ENCODE measurements at places on chromosomes 12 and 14.

DNA sequence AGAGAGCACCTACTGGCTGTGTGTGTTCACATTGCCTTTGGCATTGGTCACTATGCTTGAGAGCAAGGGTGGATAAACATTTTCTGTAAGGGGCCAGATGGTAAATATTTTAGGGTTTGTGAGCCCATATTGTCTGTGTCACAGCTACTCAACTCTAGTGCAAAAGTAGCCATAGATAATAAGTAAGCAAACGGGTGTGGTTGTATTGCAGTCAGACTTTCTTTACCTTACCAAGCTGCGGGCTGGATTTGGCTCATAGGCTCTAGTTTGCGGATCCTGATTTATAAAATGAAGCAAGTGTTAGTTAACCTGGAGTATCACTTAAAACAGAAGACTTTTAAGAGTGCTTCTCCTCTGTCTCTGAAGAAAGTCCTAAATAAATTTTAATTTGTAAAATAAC, 169.0 kb downstream of the KICS2 start:
- no peak for DNase-seq

DNA sequence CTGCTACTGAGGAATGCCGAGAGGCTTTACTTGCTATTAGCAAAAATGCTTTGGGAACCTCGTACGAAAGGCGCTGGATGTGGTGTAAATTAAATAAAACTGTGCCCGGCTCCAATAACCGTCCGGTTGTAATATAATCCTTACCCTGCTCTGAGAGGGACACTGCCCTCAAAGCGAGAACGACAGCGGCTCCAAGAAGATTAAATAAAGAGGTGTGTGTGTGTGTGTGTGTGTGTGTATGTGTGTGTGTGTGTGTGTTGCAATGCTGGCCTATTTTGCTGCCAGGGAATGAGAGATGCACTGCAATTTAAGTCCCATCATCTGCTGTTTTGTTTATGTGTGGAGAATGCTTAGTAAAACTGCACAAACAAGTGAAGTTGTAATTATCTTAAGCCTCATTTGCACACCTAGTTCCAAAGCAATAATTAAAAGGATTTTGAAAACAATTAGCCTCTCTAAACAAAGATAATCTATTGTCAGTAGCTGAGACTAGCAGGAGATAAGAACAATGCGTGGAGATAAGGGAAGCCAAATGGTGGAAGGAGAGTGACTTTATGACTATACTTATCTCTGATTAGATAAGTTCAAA, 1.2 kb upstream of the SIX1 start:
- no peak for DNase-seq

DNA sequence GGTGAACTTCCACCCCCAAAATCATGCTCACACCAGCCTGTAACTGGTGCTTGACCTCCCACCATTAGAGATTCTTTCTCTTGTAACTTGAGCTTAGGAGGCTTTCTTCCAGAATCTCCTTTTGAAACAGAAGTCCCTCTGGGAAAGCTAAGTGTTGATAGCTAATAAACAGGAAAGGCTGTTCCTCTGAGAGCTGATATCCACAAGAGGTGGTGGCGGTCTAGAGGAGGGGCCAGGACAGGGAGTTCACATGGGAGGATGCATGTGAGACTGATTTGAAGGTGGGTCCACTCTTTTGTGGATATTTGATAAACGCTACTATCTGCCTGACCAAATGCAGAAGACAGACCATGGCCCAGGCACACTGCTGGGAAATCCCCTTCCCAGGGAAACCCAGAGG, 10.2 kb upstream of the PRMT8 start:
- DNase-seq, result no peak

GRCh38 chr14:101040538-101041442, 137.3 kb upstream of the RTL1 start:
- DNase-seq, result no peak

GRCh38 chr12:49761677-49762467, 20.5 kb downstream of the TMBIM6 start:
- DNase-seq, result no peak

DNA sequence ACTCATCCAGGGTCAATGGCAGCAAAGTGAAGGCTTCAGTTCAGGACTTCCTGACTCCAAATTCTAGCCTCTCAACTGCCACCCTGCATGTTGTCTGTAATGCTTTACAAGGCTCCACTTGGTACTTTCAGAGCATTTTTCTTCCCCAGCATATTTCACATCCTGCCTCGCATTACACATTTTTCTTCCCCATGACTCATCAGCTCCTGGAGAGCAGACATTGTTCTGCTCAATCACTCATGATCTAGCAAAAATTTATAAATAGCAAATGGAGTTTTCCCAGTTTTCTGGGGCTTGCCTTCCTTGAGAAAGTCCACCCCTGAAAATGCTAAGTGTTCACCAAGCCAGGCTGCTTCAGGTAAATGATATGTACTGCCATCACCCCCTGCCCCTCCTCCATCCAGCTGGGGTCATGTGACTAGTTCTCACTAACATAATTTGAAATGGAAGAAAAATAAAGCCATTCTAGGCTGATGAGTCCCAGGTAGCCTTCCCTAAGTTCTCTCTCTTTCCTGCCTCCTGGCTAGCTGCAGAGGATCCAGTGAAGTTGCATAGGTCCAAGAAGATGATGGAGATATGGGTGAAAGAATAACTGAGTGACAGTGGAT, 69.4 kb downstream of the ARMH4 start:
- no peak for DNase-seq

DNA sequence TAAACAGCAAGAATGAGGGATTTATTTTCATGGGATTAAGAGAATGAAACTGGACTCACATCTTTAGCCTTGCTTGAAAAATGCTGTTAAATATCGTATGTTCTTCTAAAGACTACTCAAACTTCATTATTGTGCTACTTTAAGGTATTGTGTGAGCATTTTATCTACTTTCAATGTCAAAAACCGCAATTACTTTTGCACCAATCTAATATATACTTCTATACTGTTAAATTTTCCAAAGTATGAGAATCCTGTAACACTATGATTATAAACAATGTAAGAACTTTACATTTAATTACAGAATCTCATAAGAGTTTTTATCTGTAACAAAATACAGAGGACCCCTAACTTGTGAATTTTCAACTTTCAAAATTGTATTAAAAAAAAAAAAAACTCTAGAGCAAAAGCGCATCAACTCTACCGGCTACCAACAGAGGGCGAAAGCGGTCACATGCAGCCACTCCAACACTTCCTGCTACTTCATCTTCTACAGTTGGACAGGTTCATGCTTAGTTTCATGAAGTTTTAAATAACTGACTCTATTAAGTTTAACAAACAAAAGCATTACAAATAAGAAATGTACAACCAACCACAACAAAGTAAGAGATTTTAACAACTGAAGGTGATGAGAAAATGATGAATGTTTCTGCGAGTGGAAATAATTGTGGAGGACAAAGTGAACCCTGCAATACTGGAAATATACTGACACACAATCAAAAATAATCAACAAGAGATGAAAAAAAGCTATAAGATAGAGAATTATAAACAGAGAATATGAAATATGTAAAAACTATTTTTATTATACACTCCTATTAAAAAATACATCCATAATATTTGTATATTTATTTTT, 210.9 kb downstream of the MED13L start:
- DNase-seq, result no peak

DNA sequence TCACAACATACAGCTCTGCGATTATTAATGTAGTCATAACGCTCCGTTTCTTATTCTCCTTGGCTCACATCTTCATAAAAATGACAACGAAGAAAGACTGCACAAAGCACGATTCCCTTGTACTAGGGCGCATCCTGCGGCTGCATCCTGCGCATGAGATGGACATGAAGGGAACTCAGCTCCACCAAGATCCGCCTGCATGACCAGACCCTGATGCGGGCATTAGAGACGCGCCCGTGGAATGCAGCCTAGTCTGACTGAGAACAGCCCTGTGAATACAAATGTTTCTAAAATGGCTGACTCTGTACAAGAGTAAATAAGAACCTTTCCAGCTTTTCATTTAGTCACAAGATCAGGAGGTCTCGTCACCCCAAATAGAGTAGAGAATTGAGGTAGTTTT, 422.2 kb downstream of the NOVA1 start:
- DNase-seq, result no peak

GRCh38 chr12:122951979-122952892, 14.0 kb downstream of the ABCB9 start:
- DNase-seq, result no peak

- DNase-seq, result no peak
These were observed 160.3 kb upstream of the ABCD2 start for GRCh38 chr12:39779768-39780340.

GRCh38 chr14:94638339-94638738, 26.1 kb downstream of the SERPINA3 start:
- no peak for DNase-seq

DNA sequence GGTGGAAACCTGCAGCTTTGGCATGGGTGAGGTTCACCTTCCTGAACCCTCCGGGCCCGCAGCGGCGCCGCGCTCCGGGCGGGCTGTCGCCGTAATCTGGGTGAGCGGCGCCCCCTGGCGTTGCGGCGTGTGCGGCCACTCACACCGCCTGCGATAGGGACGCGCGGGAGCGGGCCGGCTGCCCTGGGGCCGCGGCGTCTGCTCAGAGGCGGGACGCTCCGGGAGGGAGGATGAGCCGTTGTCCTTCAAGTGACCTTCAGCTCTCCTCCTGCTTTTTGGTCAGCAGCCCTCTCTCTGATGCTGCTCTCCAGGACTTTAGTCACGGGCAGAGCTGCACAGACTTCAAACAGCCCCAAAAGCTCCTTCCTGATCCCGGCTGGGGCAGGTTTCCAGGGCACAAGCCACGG, 211.7 kb upstream of the FKBP4 start:
- DNase-seq, result no peak

DNA sequence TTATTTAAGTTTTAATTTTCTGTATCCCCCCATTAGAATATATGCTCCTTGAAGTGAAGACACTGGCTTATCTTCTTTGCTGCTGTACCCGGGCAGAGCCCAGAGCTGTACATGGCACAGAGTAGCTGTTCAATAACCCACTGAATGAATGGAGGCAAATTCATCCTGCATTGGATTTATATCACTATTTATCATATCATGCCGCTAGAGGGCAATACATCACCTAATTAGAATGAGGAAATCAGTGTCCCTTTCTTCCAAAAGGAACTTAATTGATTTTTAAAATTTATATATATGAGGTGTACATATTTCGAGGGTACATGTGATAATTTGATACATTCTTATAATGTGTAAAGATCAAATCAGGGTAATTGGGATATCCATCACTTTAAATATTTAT, 89.2 kb upstream of the TMEM260 start:
- DNase-seq, result no peak
